ENCODE measurements at places on chromosomes 11 and 22.

DNA sequence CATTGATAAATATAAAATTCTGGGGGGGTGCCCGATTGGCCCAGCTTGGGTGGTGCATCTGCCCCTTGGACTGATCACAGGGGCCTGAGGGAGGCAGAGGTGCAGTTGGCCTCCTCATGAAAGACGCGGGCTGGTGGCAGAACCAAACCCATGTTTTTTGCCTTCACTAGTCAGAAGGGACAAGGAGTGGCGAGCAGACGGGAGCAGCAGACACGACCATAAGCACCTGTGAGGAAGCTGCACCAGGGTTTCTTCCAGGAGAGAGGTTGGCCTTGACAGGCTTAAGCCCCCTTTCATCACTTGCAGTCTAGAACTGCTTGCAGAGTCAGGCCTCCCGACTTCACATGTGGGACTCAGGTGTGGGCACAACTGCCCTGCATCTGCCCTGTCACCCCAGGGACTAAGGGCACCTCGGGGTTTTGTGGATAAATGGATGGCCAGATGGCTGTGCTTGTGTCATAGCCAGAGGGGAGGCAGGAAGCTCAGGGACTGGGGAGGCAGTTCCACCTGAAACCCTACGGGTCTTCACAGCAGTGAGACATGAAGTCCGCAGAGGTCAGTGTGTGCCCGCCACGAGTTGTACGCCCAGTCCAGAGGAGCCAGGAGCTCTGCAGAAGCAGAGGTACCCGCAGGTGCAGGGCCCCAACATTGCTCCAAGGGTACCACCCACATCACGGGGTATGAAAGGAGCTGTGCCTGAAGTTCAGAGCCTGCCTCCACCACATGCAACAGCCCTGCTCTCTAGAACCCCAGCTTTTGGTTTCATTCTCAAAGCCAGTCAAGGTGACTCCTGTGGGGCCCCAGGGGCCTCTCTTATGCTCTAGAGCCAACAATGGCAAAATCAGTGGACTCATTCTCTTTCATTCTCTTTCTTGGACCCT lies 18.2 kb upstream of the SYT13 start:
- no peak for DNase-seq

GRCh38 chr11:114039551-114039950 lies 20.0 kb upstream of the ZBTB16 start:
- no peak for DNase-seq

DNA sequence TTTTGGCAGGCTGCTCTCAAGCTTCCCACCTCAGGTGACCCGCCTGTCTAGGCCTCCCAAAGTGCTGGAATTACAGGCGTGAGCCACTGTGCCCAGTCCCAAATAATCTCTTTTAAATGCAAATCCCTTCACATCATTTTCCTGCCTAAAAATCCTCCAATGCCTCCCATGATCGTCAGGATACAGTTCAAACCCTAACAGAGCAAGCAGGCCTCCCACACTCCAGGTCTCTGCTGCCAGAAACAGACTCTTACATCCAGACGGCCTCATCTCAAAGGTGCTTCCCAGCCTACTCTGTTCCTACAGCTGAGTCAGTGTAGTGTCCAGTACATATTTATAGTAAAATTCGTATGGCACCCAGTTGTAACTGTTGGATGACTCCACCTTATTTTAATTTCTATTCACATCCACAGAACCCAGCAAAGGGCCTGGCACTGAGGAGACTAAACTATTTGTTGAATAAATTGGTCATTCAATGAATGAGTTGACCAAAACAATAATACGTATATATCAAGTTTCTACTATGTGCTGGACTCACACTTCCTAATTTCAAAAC lies 8.2 kb downstream of the SIRT3 start:
- no peak for DNase-seq

- peak; percentile 66 for DNase-seq
Measured at GRCh38 chr22:47810505-47811500, 1048.4 kb downstream of the TBC1D22A start.

- DNase-seq = no peak
Measured at GRCh38 chr11:116962108-116962507, 124.7 kb upstream of the APOA1 start.

GRCh38 chr11:69489031-69489745 lies 7.7 kb downstream of the LINC01488 start:
- no peak for DNase-seq

GRCh38 chr22:38204784-38205183 lies 3.0 kb downstream of the MAFF start:
- no peak for DNase-seq

GRCh38 chr11:26571861-26572654 lies at the start of gene MUC15:
TSS of gene MUC15 (minus strand) at chr11:26572263. CDS start at chr11:26567094, 5,169 bp downstream.
- no peak for DNase-seq

DNA sequence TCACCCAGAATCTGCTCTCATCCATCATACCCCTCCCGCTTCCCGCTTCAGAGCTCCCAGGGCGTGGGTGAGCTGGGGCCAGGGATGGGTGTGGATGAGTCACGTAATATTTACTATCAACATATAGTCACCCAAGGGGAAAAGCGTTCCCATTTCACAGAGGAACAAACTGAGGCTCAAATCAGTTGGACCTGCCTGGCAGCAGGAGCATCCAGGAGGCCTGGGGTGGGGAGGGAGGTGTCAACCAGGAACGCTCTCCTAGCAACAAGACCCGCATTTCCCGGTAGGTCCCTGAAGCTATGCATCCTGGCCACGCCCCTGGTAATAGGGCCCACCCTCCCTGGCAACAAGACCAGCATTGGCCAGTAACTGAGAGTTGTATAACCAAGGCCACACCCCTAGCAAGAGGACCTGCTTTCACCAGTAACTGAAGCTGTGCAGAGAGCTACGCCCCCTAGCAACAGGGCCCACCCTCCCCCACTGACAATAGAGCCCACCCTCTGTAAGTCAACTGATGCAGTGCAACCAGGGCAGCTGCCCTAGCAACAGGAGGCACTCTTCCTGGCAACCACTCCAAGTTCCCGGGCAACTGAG lies 32.7 kb upstream of the TXNRD2 start:
- DNase-seq = peak; percentile 90

- no peak for DNase-seq
Measured at GRCh38 chr11:44416776-44417175, 106.8 kb upstream of the ALX4 start.

DNA sequence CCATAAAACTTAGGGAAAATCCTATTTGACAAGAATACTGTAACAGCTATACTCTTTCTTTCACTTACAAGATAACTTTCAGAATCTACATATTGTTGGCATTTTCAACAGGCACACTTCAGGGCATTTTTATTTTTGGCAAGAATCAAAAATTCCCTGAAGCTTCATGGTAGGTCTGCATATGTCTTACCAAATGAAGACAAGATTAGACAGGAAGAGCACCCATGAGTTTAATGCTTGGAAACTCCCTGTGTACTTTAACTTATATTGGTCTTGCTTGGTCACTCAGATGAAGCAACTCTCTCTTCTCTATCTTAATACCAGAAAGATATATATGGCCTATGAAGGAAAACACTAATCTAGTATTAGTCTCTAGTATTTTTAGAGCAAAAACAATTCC lies 137.7 kb downstream of the ATG16L2 start:
- no peak for DNase-seq

GRCh38 chr11:99069856-99070444 lies 49.2 kb downstream of the CNTN5 start:
- DNase-seq = no peak

DNA sequence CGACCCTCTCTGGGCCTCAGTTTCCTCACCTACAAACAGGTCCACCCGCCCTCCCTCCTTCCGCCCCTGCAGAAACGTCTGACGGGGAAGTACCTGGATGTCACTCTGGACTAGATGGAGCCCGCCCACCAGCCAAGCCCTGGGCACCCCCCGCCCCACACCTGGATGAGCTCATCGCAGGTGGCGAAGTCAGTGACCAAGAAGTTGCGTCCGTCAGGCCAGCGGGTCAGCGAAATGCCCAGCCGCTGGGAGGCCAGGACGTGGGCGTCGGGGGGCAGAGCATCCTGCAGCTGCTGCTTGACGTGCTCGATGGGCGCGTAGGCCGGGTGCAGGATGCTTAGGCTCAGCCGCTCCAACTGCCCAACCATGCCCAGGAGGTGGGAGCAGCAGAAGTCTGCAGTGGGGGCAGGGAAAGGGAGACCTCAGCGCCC lies 897 bp downstream of the PNPLA5 start:
- no peak for DNase-seq

DNA sequence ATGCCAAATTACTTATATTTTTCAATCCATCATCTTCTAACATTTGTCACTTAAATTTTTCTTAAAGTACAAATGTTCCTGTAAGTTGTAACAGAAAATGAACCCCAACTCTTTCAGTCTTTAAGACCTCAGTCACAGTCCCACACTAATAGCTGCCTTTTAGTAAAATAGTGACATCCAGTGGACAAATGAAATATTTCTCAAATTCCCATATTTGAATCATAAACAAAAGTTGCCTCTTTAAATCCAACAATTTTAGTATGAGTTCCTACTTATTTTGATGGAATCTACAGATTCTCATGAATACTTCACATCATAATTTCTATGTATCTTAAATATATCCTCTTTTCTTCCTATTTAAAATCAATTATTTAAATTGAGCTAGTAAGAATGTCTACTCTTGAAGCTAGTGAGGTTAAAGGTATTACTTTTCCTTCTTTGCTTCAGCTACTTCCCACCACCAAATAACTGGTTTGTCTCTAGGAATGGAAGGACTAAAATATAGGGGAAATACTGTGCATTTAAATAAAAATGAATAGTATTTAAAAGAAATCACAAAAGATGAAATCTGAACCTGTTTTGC lies 9.2 kb downstream of the LIN7C start:
- DNase-seq = no peak

- DNase-seq = no peak
Measured at GRCh38 chr11:2700415-2701211, 819 bp upstream of the KCNQ1OT1 start.

- DNase-seq = no peak
Measured at GRCh38 chr11:94130298-94131046, 1.8 kb downstream of the PANX1 start.

DNA sequence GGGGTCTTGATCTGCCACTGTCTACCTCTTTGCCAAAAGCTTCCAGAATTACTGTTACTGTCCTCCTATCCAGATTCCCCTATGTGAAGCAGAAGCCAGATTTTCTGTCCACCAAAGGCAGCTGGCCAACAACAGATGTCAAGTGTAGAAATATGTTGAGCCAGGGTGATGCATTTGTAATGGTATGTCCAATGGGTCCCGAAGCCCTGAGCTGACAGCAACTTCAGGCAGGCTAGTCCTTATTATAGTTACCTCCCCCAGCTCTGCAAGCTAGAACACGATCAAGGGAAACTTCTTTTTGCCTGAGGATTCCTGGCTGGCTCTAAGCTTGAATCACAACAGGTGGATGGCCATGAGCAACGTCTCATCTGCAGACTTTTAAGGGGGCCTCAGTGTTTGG lies 10.2 kb downstream of the PAMR1 start:
- no peak for DNase-seq

DNA sequence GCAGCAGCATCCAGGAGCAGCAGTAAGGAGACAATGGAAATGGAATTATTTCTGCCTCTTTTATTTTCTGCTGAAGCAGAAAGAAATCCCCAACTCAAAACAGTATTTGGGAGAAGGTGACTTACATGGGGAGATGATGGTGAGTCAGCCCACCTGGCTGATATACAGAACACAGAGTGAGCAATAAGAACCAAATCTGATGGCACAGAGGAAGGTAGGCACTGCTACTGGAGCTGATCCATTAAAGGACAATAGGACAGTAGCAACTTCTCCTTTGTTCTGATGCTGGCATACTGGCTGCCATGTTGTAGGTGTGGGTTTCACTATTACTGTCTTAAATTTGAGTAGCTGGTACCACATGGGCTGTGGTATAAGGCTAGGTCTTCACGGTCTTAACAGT lies 45.2 kb downstream of the CLPB start:
- DNase-seq = no peak

- DNase-seq = no peak
Measured at GRCh38 chr22:39674536-39674935, 104.0 kb downstream of the CACNA1I start.

DNA sequence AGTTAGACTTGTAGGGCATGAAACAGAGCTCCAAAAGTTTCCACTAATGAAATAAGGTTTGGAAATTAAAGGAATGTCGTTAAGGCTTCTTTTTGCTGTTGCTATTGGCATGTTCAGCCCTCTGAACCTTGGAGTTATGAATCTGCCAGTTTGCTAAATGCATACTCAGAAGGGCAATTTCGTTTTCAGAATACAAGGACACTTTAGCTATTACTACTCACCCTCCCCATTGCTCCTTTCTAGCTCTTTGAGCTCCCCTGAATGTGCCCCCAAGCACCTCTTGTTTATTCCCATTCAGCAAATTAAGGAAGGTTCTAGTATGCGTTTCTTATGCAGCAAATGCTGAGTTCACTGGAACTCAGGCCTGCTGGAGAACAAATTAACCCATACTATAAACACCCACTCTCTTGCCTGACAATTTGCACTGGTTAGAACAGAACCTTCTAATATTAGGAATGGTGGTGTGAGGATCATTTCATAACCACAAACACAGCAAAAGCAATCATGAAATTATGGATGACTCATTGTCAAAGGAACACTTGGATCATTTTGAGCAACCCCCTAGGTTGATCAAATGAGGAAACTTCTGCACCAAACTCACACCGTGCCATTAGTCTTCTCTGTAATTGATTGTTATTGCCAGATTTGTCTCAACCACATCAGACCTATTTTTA lies 26.2 kb upstream of the LIN7C start:
- no peak for DNase-seq

Data from NCI-H526 (cell line).